Right renal pelvis (tissue), 4 donors: ENCODE measurements at places on chromosomes 1 and 21. TPM values are rescaled to one million over a fixed set of nuclear protein-coding genes. Genes with fewer than 3 reads are reported as not detected.

Gene ANKRD35
- polyA plus RNA-seq = 1.6 TPM

DNA sequence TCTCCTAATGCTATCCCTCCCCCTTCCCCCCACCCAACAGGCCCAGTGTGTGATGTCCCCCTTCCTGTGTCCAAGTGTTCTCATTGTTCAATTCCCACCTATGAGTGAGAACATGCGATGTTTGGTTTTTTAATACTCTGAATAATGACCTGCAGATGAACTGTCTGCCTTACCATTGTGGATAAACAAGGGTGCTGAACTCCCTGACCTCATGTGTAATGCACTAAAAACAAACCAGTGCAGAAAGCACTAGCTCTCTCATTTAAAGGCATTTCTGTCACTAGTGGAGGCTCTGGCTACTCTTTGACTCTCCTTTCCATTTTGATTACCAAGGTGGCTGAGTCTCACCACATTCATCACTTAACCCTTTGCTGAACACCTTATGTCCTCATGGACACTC, 23.1 kb upstream of the TRAF3IP3 start:
- no peak for DNase-seq

GRCh38 chr1:210688512-210689234, 360.0 kb downstream of the HHAT start:
- no peak for DNase-seq

DNA sequence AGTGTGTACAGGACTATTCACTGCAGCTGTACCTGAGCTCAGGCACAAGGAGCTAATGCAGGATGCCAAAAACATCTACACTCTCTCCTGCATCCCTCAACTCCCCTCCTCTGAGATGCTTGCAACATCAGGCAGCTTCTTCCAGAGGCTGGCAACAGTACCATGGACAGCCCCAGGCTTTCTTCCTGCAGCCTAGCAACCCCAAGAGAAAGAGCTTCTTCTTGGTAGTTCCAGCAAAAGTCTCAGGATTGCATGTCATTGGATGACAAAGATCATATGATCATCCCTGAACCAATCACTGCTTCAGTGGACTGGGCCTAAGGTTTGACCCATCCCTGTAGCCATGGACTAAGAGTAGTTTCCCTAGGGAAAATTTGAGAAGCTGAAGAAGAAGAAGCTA, 46.7 kb downstream of the CAMK2N1 start:
- no peak for DNase-seq

DNA sequence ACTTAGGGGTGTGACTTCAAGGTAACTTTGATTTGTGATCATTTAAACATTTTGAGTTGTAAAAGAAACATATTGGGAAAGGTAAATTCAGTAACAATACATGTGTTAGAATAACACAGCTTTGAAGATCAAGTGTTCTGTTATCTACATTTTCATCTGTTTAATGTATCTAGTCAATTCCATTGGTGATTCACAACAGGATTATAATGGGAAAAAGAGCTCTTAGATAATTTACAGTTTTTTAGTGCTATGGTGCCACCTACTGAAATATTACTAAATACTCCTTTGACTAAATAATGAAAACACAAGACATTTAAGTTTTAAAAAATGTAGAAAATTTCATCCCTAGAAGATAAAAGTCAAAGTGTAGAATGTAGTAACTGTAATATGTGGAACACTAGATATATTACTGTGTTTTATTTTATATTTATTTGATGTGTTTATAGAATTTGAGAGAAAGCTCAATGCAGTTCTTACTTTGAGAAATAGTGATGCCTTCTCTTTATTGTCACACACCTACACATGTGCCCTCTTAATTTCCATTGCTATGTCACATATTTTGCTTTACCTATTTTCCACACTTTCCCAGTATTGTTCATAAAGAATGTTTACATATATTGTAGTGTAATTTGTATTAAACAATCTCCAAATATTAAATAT, 47.4 kb downstream of the PTPRC start:
- no peak for DNase-seq
